ENCODE measurements at places on chromosomes 4 and X.

GRCh38 chrX:115900425-115900824 lies 270.1 kb upstream of the AGTR2 start:
- DNase-seq, result no peak

GRCh38 chr4:145936142-145936996 lies 2.3 kb downstream of the ZNF827 start:
- no peak for DNase-seq

DNA sequence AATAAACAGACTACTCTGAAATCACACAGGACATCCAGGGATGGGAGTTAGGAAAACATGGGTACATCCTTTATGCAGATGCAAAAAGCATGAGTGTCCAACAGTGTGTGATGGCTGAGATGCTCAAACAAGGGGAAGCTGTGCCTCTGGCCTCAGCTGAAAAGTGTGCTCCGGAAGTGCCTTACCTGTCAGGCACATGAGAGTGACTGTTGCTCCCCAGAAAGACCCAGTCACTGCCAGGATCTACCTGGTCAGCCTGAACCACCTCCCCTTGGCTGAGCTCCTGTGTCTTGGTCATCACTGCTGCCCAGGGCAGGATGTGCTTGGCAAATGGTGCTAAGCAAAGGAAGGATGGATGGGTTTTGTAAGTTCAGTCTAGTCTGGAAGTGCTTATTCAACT lies 4.0 kb downstream of the PPP2R2C start:
- no peak for DNase-seq

DNA sequence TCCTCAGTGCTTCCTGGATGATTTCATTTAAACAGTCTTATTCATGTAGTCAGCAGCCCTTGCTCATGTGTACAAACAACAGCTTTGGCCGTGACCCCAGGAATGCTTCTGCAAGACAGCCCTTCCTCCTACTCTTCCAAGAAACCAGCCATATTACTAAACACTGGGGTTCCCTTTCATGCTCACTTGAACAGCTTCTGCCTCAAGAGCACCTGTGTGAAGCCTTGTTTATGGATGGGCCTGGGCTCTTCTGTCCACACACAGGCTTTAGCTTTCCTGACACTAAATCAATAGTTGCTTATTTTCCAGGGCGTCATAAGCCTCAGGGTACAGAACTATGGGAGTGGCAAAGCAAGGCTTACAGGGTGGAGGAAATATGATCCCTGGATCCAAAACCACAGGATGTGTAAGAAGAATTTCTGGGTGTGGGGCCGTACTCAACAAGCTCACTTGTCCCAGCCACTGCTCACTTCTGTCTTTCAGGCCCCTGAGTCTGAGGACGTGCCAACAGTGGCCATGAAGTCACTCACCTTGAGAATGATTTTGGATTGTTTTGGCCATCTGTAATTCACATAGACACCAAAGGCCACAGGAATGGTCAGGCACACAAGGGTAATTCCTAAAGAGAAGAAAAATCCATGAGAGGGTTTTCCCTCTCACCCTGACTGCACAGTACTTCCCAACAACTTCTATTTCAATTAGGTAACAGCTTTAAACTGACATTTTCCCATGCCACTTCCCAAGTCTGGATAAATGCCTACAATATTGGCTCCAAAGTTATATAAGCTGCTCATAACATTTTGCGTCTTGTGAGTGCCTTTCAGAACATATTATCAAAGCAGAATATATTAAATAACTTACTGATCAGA lies 17.7 kb downstream of the SLC10A6 start:
- peak; percentile 59 for DNase-seq

DNA sequence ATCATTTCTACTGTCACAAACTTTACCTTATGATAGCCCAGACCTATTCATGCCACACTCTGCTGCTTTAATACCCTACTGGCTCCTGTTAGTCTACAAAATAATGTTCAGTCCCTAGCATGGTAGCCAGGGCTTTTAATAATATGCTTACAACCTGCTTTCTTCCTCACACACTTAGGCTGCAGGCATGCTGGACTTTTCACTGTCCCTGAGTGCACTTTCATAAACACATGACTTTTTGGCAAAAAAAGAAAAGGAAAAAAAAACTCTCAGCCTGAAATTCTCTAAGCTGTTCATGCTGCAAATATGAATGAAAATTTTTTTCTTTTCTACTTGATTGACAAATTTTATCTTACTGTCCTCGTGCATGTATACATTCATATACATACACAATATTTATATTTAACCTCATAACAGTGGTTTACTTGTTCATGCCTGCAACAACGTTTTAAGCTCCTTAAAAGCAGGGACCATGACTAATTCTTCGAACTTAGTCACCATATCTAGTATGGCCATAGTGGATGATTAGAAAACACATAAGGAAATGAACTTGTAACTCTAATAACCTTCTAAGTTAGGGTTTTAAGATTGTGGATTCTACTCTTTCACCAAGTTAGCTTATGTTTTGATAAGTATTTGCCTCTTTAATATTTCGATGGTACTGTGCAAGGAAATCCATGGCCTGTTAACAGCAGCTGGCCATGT lies 229.5 kb downstream of the SPCS3 start:
- no peak for DNase-seq

GRCh38 chrX:53080628-53081580 lies 1.3 kb upstream of the TSPYL2 start:
- DNase-seq, result no peak

GRCh38 chr4:155026715-155027114 lies 181.7 kb upstream of the NPY2R start:
- no peak for DNase-seq
